Omental fat pad (tissue), 4 donors: ENCODE measurements at places on chromosomes 1 and 21. TPM values are rescaled to one million over a fixed set of nuclear protein-coding genes. Genes with fewer than 3 reads are reported as not detected.

The INSRR gene
- 0.12 TPM for total RNA-seq

The PPIAL4G gene
- not detected for total RNA-seq

The ACOT11 gene
- total RNA-seq = 3.5 TPM

The DIO1 gene
- total RNA-seq = not detected

The SEMA4A gene
- total RNA-seq = 35.1 TPM

The CYB561D1 gene
- 12.0 TPM for total RNA-seq
